Mesothelial cell of epicardium (in vitro differentiated cells): ENCODE measurements at places on chromosomes 13 and 19.

DNA sequence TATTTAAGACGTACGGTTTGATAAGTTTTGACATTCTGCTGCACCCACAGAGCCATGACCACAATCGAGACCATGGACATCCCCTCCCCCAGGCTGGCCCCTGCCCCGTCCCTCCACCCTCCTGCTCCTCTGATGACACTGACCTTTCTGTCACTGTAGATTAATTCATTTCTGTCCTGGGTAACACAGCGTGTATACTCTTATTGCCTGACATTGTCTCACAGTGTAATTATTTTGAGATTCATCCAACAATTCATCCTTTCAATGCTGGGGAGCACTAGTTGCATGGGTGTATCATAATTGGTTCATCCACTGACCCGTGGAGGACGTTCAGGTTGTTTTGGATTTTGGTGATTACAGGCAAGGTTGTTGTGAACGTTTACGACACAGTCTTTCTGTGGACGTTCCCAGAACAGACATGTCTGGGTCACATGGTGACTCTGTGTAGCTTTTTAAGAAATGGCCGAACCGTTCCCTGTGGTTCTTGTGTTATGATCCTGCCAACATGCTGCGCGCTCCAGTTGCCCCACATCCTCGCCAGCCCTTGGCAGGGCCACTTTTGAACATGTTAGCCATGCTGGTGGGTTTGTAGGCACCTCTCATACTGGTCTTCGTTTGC, 41.9 kb downstream of the C13orf46 start:
- H3K27ac ChIP-seq, result no peak overlapping the region
- peaks cover 1% of the 10 kb centered on the region for H3K27me3 ChIP-seq
- H3K4me1 ChIP-seq, result peaks cover 22% of the 10 kb centered on the region
- H3K4me3 ChIP-seq, result no peak overlapping the region
- H3K36me3 ChIP-seq, result no peaks in the 10 kb centered on the region
- DNase-seq, result no peak

- no peak overlapping the region for H3K4me3 ChIP-seq
- no peaks in the 10 kb centered on the region for H3K4me1 ChIP-seq
- H3K36me3 ChIP-seq, result no peaks in the 10 kb centered on the region
- peaks cover 15% of the 10 kb centered on the region for H3K27me3 ChIP-seq
These were observed 115.8 kb downstream of the NUFIP1 start for GRCh38 chr13:44873461-44873860.

DNA sequence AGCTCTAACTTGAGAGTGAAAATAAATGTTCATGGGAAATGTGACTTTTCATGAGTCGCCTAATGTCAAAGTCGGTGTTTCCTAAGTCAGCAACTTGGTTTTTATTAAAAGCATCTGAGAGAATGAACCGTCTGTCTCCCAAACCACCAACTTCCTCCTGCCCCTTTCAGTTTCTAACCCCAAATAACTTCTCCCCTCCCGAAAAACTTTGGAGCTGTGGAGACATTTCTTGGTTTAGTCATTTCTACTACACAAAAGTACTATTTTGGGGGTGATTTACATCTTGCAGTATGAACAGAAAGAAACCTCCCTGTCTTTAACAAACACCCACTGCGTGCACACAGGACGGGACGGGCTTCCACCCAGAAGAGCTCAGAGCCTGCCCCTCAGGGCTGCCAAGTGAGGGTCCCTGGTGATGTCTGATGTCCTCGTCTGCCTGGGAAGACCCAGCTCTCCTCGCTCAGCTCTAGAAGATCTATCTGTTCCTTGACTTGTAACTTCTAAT, 65.0 kb downstream of the RASA3 start:
- H3K4me3 ChIP-seq, result no peak overlapping the region
- peaks cover 45% of the 10 kb centered on the region for H3K4me1 ChIP-seq

DNA sequence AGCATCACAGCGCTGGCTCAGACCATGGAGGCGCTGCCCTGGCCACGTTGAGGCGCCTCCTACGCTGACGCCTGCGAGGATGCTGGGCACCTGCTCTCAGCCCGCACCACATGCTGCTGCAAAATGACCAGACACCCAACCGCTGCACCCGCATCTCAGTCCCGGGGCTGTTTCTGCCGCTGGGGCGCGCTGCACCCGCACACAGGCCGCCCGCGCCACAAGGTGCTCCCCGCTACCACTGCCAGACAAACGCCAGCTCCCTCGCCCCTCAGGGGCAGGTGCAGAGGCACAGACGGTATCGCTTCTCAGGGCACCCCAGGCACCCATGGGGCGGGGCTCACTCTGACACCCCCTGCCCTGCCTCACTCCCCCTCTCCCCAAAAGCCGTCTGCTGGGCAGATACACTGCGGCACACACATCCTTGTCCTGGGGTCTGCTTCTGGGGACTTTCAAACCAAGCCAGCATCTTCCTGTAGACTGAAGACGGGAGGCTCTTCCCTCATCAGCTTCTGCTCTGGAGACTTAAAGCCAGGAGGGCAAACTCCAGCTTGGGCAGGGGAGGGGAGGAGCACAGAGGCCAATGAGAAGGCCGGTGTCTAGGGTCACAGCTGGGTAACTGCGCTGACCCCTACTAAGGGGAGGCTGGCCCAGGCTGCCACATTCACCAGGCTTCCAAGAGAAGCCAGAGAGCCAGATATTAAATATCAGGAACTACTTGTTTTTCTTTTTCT, 16.3 kb downstream of the CHERP start:
- no peak overlapping the region for H3K4me3 ChIP-seq

GRCh38 chr13:79792716-79793115, 311.8 kb downstream of the NDFIP2 start:
- H3K27me3 ChIP-seq, result no peaks in the 10 kb centered on the region
- peaks cover 30% of the 10 kb centered on the region for H3K4me1 ChIP-seq
- H3K4me3 ChIP-seq, result no peak overlapping the region
- H3K36me3 ChIP-seq, result peaks cover 6% of the 10 kb centered on the region

DNA sequence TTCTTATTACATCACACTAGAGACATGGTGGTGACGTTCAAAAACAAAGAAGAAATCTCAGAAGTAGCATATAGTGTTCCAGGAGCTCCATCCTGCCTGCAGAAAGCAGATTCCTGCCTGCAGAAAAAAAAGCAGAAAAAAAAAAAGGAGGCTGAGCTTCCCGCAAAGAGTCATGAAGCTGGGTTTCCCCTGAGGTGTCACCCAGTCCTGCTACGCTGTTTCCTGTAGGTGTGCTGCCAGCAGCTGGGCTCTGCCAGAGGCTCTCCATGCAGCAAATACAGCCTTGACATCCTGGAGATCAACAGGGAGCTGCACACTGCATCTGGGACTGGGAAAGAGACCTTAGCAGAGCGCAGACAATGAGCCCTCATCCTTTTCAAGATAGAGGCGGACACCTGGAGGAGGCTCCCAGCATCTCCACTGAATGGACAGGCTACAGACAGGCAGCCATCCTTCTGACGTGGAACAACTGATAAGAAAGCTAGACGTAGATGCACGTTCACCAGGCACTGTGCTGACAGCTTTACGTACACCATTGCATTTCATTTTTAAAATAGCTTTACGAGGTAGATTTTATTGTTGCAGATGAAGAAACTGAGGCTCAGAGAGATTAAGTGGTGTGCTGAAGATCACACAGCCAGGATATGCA, 350.9 kb downstream of the FOXO1 start:
- no peak for DNase-seq
- no peak overlapping the region for H3K27ac ChIP-seq
- peaks cover 28% of the 10 kb centered on the region for H3K4me1 ChIP-seq
- H3K27me3 ChIP-seq, result no peaks in the 10 kb centered on the region
- no peaks in the 10 kb centered on the region for H3K36me3 ChIP-seq

DNA sequence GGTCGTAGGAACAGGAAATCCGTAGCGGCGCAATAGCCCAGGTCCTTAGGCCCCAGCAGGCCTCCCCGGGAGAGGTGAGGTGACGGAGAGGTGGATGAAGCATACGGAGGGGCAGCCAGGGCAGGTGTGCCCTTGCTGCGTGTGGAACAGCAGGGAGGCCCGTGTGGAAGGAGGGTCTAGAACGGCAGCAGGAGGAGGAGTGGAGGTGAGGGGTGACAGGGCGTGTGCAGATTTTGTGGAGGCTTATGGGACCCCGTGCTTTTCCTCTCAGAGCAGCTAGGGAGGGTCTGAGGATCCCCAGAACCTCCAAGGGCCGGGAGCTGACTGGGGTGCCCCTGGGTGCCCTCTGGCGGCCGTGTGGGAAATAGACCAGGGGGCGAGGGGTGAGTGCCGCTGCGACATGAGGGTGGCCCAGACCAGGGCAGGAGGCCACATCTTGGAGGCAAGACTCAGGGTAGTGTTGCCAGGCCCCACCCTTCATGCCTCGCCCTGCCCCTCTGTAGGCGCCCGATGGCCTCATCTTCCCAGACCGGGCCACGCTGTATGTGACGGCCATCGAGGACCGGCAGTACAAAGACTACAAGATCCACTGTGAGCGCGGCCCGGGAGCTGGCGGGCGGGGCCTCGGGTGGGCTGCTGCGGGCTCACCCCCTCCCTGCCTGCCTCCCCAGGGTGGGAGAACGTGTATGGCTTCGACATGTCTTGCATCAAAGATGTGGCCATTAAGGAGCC, 5.0 kb upstream of the ADM5 start:
- H3K36me3 ChIP-seq, result peaks cover 22% of the 10 kb centered on the region
- H3K27me3 ChIP-seq, result no peaks in the 10 kb centered on the region
- peaks cover 17% of the 10 kb centered on the region for H3K4me1 ChIP-seq
- no peak for DNase-seq
- H3K4me3 ChIP-seq, result no peak overlapping the region

GRCh38 chr13:24022568-24022967, 125.3 kb upstream of the C1QTNF9B start:
- no peaks in the 10 kb centered on the region for H3K36me3 ChIP-seq
- H3K27ac ChIP-seq, result peak overlapping the region; percentile 47
- H3K4me3 ChIP-seq, result no peak overlapping the region
- H3K27me3 ChIP-seq, result no peaks in the 10 kb centered on the region
- H3K4me1 ChIP-seq, result no peaks in the 10 kb centered on the region

GRCh38 chr19:38665950-38666662, 18.7 kb downstream of the ACTN4 start:
- H3K4me3 ChIP-seq, result peak overlapping the region; percentile 1
- peaks cover 2% of the 10 kb centered on the region for H3K36me3 ChIP-seq
- DNase-seq, result peak; percentile 64
- peak overlapping the region; percentile 98 for H3K27ac ChIP-seq
- no peaks in the 10 kb centered on the region for H3K27me3 ChIP-seq

DNA sequence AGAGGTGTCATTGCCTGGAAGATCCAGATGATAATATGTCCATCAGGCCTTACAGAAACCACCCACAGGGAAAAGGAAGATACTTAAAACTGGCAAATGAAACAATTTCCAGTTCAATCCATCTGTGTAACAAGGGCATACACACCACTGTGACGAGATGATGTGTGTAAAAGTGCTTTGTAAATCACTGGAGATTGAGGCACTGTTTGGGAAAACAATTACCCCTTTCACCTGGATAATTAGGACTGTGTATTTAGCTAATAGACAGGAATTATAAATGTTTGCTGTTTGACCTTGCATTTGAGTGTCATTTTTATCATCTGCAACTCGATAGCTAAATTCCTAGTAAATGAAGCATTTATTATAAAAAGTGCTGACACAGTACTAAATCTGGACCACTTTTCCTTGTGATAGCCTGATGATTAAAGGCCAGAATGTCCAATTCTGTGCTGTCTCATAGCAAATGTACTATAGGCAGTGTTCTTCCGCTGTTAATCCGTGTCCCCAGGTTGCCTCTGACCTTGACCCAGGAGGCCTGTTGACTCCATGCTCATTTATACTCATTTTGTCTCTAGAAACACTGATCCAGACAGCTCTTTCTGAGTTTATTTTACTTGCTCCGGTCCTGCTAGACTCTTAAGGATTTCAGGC, 105.8 kb downstream of the LACC1 start:
- H3K36me3 ChIP-seq, result no peaks in the 10 kb centered on the region
- peaks cover 38% of the 10 kb centered on the region for H3K4me1 ChIP-seq
- H3K27ac ChIP-seq, result peak overlapping the region; percentile 33
- H3K4me3 ChIP-seq, result no peak overlapping the region
- H3K27me3 ChIP-seq, result no peaks in the 10 kb centered on the region

- H3K27me3 ChIP-seq, result no peaks in the 10 kb centered on the region
- no peak overlapping the region for H3K27ac ChIP-seq
- H3K4me1 ChIP-seq, result peaks cover 4% of the 10 kb centered on the region
- no peak overlapping the region for H3K4me3 ChIP-seq
These were observed 204.3 kb upstream of the IPO5 start for GRCh38 chr13:97749174-97749573.

DNA sequence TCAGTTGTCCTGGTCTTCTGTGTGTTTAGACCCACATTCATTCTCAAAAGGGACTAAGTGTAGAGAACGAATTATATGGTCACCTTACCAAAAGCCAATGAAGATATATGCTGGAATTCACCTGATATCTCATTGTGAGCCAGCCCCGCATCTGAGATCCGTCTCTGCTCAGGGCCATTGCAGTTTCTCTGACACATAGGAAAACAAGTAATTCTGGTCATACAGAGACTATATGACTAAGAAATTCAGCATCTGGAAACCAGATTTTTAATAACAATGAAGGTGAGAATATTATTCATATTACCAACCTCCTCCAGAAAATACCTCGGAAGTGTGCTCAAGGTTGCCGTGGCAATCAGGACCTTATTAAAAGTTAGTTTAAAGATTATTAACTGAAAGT, 278.6 kb upstream of the EDNRB start:
- no peak overlapping the region for H3K27ac ChIP-seq
- DNase-seq, result no peak
- no peaks in the 10 kb centered on the region for H3K36me3 ChIP-seq

GRCh38 chr19:8089664-8090601, 37.4 kb downstream of the CCL25 start:
- peaks cover 42% of the 10 kb centered on the region for H3K36me3 ChIP-seq
- no peak overlapping the region for H3K4me3 ChIP-seq
- no peak overlapping the region for H3K27ac ChIP-seq
- H3K27me3 ChIP-seq, result no peaks in the 10 kb centered on the region
- no peak for DNase-seq
